Psoas muscle (tissue), 8 donors: ENCODE measurements at places on chromosomes 2 and 18.

- no peak for DNase-seq
Observed at GRCh38 chr2:71634567-71634966, 181.2 kb downstream of the DYSF start.

DNA sequence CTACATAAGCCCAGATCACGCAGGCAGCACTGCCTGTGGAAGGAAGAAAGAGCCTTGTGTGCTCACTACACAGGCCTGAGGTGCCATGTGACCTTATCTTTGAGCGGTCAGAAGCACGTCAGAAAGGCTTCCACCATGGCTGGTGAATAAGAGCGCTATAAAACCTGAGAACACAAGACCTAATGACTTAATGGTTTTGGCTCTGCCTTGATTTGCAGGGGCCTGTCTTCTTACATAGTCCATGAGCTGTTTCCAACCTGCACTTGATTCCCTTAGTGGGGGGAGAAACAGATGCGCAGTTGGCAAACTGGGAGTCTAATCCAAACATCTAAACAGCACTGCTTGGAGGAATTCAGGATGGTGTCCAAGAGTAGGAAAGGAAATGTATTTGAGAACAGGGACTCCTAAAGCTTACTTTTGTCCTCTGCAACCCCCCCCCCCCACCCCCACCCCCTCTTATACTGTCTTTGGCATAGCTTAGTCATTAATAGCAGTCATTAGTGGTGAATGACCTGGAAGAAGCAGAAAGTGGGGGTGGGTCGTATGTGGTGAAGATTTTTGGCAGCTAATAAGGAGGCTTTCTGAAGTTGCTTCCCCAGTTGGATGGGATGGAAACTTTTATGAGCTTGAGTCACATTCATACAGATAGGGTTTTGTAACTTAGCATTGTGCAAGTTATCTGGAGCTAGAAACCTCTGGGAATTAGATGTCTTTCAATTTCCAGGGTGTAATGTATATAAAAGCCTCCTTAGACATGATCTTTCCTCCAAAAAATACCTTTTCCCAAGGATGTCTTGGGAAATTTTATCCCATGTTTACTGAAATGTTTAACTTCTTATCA is 454.1 kb downstream of the MEIS1 start:
- DNase-seq = peak; percentile 13

DNA sequence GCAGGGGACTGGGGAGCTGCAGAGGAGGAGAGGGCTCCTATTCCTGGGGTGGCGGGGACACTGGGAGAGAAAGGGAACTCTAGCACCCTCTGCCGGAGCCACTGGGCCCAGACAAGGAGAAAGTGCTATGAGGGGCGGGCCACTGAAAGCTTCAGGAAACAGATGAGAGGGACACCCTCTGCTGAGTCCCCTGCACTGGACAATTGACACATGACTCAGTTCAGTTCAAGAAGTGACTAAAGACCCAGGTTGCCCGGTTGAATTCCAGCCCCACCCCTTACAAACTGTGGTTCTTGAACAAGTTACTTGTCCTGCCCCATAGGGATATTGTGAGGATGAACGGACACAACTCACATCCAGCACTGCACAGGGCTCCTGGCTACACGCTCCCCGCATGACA is 5.0 kb downstream of the RUFY4 start:
- DNase-seq = no peak

- no peak for DNase-seq
Observed at GRCh38 chr2:206886696-206887095, 52.6 kb upstream of the CPO start.

- no peak for DNase-seq
Observed at GRCh38 chr2:113138428-113139322, 11.3 kb downstream of the IL1RN start.

GRCh38 chr2:181500201-181500600 is 43.0 kb downstream of the ITGA4 start:
- no peak for DNase-seq

GRCh38 chr18:55559739-55560138 is 28.3 kb downstream of the TCF4 start:
- no peak for DNase-seq

DNA sequence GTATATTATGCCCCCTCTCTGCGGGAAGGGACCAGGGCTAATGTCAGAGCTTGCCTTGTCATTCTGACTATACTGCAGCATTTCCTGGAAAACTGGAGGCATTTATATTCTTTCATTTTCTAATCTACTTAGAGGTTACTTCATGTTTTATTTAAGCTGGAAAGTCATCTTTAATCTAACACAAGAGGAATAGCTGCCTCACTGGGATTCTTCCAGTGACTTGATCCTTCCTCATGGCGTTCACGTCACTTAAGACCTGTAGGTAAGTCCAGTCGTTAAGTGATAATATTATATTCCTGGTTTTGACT is 727.6 kb upstream of the DDX18 start:
- DNase-seq = no peak

DNA sequence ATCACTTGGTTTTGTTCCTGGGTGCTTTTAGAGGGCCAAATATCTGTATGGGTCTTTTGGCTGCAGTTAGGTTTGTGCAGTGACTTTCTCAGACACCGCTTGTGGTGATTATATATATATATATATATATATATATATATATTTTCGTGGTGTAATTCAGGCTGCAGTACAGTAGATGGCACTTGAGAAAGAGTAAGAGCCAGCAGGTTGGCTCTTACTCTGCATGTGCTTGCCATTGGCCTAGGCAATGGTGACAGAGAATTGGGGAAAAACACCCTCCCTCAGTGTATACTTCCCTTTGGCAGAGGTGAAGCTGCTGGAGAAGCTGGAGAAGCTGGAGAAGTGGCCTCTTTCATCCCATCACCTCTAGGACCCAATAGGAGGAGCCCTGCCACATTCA is 22.2 kb upstream of the MYL1 start:
- no peak for DNase-seq

DNA sequence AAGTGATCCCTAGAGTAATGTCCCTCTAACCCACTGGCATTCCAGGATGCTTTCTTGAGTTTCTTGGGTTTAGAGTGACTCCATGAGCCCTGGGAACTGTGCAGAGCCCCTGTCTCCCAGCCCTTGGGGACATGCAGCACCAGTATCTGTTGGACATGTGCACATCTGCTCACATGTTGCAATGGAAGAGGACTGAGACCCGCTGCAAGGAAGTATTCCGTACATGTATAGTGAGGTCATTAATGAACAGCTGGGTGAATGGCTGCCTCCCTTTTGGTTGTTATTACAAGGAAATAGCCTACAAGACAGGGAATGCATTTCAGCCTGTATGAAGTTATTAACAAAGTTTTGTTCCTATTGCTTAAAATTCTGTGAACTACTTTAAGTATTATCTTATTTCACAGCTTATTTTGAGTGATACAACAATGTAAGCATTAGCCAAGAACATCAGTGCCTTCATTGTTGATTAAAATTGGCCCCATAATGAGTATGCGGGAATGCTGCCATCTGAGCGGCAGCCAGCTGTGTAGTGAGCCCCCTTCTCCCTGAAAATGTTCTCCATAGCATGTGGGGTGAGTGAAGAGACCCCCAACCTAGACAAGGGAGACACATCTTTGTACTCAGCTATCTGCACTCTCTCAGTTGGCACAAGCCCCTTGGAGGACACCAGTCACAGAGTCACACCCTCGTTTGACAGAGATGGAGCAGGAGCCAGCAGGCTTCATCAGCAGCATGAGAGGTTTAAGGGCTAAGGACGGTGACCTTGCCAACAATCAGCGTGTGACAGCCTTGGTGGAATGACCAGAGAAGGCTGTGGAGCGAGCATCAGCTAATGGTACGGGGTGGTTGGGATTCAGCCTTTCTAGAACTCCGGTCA is 87.4 kb downstream of the FAM210A start:
- no peak for DNase-seq
